NCI-H1092 (cell line): ENCODE measurements at places on chromosomes 2 and 18.

GRCh38 chr2:236944561-236944960 lies 141.1 kb upstream of the COPS8 start:
- no peak for DNase-seq

GRCh38 chr2:191806396-191806795 lies 40.5 kb downstream of the CAVIN2 start:
- no peak for DNase-seq

- DNase-seq = no peak
These were observed 20.1 kb downstream of the SLC66A3 start for GRCh38 chr2:11175293-11175795.

- DNase-seq = no peak
These were observed 27.7 kb downstream of the SDC1 start for GRCh38 chr2:20197192-20197591.

DNA sequence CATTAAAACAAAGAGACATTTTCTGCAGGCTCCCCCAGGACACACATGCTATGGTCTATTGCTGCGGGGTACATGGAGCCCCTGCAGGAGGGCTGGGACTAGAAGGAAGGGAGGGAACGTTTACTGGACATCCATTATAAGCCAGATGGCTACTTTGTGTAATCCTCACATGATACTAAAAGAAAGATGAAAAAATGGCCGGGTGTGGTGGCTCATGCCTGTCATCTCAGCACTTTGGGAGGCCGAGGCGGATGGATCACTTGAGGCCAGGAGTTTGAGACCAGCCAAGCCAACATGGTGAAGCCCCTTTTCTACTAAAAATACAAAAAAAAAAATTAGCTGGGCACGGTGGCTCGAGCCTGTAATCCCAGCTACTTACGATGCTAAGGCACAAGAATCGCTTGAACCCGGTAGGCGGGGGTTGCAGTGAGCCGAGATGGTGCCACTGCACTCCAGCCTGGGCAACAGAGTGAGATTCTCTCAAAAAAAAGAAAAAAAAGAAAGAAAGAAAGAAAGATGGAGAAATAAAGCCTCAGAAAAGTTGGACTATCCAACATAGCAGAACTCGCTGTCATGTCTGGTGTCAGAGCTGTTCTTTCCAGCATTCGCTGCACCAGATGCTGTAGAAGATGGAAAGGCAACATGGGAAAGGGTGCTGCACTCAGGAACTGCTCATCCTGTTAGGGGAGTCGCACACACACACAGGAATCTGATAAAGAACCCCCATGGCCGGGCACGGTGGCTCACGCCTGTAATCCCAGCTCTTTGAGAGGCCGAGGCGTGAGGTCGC lies 7.8 kb upstream of the MYCN start:
- no peak for DNase-seq

DNA sequence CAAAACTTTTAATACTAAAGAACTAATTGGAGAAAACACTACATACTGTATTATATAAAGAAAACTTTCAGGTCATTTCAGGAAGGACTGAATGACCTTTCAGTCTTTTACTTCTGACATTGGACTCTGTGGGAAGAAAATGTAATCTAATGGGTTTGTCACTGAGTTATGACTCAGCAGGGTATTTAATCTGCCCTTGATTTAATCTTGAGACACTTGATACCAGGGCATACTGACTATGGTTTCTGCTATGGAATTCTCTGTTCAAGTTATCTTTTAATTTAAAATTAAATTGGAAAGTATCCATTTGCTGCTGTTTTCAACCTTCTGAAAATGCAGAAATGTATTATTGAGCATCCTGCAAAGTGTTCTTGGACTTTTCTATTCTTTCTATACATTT lies 354.2 kb upstream of the GALNT5 start:
- DNase-seq = no peak

GRCh38 chr2:177984749-177985148 lies 87.8 kb downstream of the PDE11A start:
- DNase-seq = peak; percentile 16

DNA sequence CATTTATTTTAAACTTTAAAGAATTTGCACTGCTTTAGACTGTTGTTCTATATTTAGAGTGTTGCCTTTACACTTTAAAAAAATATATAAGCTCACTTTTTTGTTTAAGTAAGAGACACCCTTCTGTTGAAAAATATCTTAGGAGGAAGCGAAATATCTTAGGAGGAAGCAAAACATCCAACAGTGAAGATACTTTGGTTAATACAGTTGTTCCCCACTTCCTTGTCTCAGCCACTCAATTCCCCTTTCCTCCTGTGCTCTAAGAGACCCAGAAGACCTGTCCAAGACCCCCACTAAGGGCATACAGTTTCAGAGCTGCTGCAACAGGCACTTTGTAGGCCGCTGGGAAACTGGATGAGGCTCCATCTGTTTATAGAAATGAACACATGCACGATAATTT lies 5.7 kb downstream of the SERPINB8 start:
- DNase-seq = no peak

GRCh38 chr18:48868468-48869466 lies 82.0 kb downstream of the SMAD7 start:
- DNase-seq = no peak

DNA sequence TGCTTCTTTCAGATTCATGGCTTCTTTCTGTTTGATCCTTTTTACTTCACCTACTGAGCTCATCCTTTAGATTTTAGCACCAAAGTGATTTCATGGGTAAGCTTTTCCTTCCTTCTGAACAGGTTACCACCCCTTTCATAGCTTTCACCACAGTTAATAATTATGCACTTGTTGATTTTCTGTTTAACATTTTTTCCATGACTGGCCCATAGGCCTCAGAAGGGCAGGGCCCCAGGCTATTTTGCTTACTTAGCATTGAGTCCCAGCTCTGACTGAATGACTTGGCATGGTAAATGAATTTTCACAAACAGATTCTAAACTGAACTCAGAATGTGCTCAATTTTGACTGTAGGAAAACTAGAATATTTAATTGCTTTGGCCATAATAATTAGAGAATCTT lies 177.0 kb downstream of the GCA start:
- DNase-seq = no peak
